ENCODE measurements at places on chromosomes 12 and 14.
A peak's percentile ranks its signal among the peaks of the same experiment; 100 is the strongest.

- DNase-seq: no peak
Measured at GRCh38 chr14:76490735-76491134, 114.8 kb downstream of the ESRRB start.

GRCh38 chr12:101468948-101469347 lies 6.2 kb upstream of the SPIC start:
- DNase-seq: no peak

DNA sequence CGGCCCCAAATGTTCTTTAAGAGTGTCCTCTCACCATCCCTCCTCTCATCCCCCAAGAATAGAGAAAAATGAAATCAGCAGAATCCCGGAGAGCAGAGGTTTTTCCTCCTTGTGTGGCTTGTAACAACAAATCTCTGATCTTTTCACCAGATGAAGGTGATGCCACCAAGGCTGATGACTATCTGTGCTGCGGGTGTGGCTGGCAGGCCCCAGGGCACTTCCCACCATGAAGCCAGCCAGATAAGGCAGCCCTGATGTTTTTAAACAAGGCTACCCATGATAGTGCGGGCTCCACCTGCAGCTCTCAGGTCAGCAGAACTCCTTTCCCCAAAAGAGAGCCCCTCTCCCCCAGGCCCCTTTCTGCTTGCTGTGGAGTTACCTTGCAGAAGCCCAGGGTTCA lies 58.0 kb upstream of the PARP11 start:
- DNase-seq: no peak

DNA sequence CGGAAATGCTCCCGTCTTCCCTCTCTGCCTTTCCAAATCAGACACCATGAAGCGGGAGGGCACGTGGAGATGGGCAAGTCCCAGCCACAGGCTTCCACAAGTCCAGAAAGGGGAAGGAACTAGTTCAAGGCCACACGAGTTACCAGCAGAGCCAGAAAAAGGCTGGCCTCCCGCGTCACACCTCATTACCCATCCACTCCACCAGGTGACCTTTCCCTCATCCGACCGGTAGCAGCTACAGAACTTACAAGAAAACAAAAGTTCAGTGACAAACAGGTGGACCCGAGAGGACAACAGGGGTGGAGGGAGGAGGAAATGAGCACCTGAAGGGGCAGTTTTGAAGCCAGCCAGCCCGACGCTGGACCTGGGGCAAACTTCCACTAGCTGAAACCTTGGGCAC lies 46.9 kb downstream of the CHGA start:
- DNase-seq: no peak

- no peak for DNase-seq
Measured at GRCh38 chr12:68876461-68876860, 56.5 kb downstream of the CPM start.

DNA sequence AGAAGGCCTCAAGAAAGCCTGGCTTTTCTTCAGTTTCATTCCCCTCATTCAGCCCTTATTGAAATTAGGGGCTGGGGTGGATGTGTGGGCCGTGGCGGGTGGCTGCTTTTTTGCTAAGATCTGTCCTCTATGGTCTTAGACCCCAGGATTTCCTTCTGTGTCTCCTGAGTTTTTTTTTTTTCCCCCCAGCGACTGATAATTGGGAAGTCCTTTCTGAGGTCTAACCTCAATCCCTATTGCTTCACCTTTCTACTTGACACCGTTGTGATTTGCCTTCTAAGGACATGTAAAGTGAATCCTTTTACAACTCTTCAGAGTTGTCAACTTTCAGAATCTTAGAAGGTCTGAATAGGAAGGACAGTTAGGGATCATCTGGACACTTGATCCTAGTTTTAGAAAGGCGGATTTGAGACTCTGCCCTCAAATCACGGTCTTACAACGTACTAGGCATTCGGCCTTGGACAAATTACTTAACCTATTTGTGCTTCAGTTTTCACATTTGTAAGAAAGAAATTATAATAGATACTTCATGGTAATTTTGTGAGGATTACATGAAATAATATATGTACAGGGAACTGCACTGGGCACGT lies 4.4 kb downstream of the GPR84 start:
- DNase-seq: no peak

DNA sequence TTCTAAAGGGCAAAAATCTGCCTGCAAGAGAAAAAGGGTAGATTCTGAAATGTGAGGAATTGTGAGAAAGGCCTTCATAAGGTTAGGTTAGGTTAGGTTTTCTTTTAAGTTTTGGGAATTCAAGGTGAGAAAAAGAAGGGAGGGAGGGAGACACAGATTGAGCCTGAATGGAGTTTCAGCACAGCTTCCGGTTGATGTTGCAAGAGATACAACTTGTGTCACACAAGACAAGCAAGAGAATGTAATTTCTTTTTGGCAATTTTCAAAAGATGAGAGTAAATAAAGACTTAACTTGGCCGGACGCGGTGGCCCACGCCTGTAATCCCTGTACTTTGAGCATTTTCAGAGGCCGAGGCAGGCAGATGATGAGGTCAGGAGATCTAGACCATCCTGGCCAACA lies 63.8 kb downstream of the CPSF2 start:
- no peak for DNase-seq

GRCh38 chr14:97028382-97028781 lies 231.2 kb downstream of the VRK1 start:
- DNase-seq: no peak

GRCh38 chr12:131385313-131386166 lies 325.4 kb upstream of the SFSWAP start:
- DNase-seq: no peak

- no peak for DNase-seq
Measured at GRCh38 chr12:12947902-12948301, 4.1 kb downstream of the GPRC5D start.

GRCh38 chr12:85603556-85603955 lies 232.7 kb downstream of the RASSF9 start:
- DNase-seq: no peak

DNA sequence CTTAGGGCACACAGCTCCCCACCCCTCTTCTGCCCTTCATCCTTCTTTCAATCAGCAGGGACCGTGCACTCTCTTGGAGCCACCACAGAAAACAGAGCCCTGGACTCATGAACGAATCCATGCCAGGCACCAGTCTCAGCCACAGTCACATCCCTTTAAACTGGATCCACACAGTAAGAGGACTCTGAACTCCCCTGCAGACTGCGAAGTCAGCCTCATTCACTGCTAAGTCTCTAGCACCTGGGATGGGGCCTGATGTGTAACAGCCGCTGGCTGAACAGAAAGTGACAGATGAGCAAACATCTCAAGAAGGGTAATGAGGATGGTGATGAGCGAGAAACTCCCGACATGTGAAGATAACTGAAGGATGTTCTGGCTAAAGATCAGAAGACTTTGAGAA lies 45.8 kb upstream of the IQSEC3 start:
- DNase-seq: no peak

DNA sequence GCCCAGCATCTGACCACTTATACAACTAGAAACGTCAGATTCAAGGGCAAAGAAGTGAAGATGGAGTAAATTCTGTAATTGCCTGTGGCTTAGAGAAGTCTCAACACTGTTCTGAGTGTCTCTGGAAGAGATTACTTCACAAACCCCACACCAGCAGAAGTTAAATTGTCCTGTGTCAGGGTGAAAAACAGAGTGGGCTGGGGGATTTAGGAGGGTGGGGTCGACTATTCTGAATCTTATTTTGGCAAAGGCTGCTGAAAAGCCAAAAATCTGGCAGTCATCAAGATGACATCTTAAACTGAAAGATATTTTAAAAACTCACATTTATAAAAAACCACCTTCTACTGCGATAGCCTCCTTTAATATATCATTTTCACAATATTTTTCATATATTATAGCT lies 180.8 kb downstream of the KLHL28 start:
- DNase-seq: no peak

- peak; percentile 33 for DNase-seq
Measured at GRCh38 chr12:130761537-130762318, 45.6 kb upstream of the RIMBP2 start.

DNA sequence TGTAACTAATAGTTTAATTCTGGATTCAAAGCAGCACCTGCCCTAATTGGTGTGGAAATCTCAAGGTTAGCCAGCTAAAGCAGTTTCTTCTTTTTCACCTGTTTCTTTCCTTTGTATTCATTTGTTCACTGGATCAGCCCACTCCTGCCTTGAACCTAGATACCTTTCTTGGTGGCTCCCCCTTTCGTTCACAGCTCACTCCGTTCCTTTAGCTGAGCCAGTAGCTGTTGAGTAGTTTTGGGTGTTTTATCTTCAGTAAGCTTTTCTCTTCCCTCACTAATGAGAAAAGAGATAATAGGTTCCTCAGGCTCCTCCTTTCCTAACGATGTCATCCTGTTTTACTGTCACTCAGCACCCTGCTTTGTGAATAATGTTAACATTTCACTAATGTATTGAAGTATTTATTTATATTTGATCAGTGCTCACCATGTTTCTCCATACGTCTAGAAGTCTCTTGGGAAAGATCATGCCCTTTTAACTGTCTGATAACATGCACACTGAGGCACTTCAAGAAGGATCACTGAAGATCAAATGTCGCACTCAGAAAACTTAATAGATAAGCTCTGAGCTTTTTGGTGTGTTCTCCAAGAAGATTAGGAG lies 121.1 kb downstream of the TGFB3 start:
- no peak for DNase-seq

DNA sequence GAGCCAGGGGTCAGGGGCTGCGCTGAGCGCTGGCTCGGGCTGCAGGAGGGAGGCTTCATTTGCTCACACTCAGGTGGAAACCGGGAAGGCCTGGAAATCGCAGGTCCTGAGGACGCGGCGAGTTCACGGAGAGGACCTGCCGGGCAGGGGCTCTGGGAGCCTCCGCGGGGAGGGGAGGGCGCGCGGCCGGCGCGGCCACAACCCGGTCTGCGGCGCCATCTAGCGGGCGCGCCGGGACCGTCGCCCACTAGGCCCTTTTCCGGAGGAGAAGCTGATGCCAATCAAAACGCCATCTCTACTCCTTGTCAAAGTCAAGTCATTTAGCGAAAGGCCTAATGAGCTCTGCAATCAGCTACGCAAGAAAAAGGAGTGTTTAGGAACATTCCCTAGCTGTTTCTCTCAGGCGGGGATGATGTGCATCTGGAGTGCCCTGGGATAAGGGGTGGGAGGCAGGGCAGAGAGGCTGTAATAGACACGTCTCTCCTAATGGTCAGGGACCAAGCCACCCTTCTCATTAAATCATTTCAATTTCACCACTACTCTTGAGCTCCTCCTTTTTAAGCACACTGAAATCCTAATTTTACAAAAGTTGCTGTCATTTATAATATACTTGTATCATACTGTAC lies 885.8 kb upstream of the TMEM132C start:
- peak; percentile 15 for DNase-seq

GRCh38 chr14:96109596-96110355 lies 70.6 kb downstream of the C14orf132 start:
- DNase-seq: no peak

DNA sequence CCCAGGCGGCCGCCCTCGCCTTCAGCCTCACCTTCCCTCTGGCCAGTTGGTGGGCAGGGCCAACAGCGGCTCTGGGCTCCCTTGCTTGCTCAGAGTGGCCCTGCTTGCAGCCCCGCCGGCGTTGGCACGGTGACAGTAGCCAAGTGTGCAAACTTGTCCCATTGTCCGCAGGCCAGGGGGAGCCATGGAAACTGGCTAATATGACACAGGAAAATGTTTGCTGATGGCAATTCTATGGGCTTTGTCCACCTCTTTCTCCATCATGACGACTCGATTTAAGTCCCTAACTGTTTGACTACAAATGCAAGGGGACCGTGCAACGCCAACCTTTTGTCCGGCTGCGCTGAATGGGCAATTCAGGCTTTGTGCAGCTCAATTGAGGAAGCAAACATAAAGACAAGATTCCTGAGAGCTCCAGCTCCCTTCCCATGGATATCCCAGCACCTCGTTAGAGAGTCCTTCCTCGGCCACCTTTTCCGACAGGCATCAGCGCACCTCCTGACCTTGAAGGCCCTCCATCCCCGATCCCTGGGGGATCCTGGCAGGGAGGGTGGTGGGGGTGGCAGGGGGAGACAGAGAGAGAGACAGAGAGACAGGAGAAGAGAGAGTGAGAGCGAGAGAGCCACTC lies 785 bp upstream of the FAM181A start:
- DNase-seq: no peak

DNA sequence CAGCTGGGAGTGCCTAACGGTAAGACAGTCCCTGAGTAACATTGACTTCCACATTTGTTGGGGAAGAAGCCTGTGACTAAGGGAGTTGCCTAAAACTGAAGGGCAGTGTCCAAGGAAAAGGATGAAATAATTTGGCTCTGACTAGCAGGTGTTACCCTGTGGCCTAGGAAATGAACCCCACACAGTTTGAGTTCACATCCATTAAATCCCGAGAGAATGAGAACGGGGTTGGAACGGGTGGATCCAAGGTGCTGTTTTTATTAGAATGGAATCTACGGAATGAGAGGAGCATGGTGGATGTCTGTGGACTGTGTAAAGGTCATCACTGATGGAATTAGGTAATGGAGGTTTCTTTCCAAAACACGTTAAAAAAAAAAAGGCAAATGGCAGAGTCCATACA lies 324.0 kb downstream of the MED13L start:
- DNase-seq: no peak

- DNase-seq: no peak
Measured at GRCh38 chr12:103529306-103529705, 33.5 kb upstream of the C12orf42 start.

GRCh38 chr14:93076755-93077154 lies 39.0 kb downstream of the ITPK1 start:
- DNase-seq: no peak

DNA sequence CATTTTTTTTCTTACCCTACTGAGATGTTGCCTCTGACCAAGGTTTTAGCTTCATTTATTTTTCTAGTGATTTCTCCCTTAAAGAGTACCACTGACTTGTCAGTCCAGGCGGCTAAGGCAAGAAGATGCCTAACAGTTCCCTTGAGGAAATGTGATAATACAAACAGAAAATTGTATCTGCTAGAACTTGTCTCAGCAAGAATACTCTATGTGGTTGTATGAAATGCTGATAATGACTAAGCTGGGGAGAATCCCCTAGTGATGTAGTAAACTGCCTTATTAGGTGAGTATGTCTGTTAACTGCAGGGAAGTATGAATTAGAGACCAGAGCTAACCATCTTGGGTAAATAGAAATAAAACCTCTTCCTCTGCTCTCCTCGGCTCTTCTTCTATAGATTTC lies 6.7 kb downstream of the C12orf54 start:
- DNase-seq: no peak

- DNase-seq: no peak
Measured at GRCh38 chr14:77557391-77557790, 58.8 kb upstream of the ISM2 start.

Measured in stimulated activated CD8-positive, alpha-beta memory T cell treated with anti-CD3 and anti-CD28 coated beads, Interleukin-15, amount 100 ng/mL, for 24 hours (primary cell).